Astrocyte (in vitro differentiated cells and primary cell): ENCODE measurements at places on chromosomes 11 and 22. TPM values are rescaled to one million over a fixed set of nuclear protein-coding genes. Genes with fewer than 3 reads are reported as not detected.

The OR6A2 gene
- 0.09 TPM in 1 of 2 replicates, not detected in the other for total RNA-seq

The CAPN1 gene
- 178 and 217 TPM in 2 replicates for total RNA-seq

The MYO18B gene
- total RNA-seq: 0.07 TPM in 2 replicates

The KDM4D gene
- 0.72 and 0.93 TPM in 2 replicates for total RNA-seq

The INS gene
- not detected in 2 replicates for total RNA-seq

The FAM181B gene
- 0.11 and 0.17 TPM in 2 replicates for total RNA-seq

The PRODH gene
- total RNA-seq: 1.2 and 1.4 TPM in 2 replicates

The HSPB2 gene
- total RNA-seq: not detected in 2 replicates

The OR51L1 gene
- not detected in 2 replicates for total RNA-seq

The CYTH4 gene
- total RNA-seq: not detected in 2 replicates

The EXT2 gene
- total RNA-seq: 67.4 and 67.7 TPM in 2 replicates

The MMP27 gene
- not detected in 2 replicates for total RNA-seq

The CALCA gene
- total RNA-seq: not detected in 2 replicates

The ASRGL1 gene
- total RNA-seq: 2.4 and 3.2 TPM in 2 replicates

The C22orf15 gene
- 0.38 and 0.39 TPM in 2 replicates for total RNA-seq

The DEFB131B gene
- not detected in 2 replicates for total RNA-seq

The RASL10A gene
- total RNA-seq: 0.19 and 1.5 TPM in 2 replicates

The SLC22A12 gene
- total RNA-seq: not detected in 2 replicates

The GLB1L2 gene
- total RNA-seq: 2.8 and 3.0 TPM in 2 replicates

The MRGPRF gene
- total RNA-seq: 3.2 and 4.1 TPM in 2 replicates

The MS4A6A gene
- not detected in 2 replicates for total RNA-seq

The MS4A4A gene
- 0.32 TPM in 1 of 2 replicates, not detected in the other for total RNA-seq

The PTPRJ gene
- total RNA-seq: 17.4 and 22.9 TPM in 2 replicates

The ACER3 gene
- total RNA-seq: 14.9 and 17.3 TPM in 2 replicates
